ENCODE measurements at places on chromosomes 6 and 20.

DNA sequence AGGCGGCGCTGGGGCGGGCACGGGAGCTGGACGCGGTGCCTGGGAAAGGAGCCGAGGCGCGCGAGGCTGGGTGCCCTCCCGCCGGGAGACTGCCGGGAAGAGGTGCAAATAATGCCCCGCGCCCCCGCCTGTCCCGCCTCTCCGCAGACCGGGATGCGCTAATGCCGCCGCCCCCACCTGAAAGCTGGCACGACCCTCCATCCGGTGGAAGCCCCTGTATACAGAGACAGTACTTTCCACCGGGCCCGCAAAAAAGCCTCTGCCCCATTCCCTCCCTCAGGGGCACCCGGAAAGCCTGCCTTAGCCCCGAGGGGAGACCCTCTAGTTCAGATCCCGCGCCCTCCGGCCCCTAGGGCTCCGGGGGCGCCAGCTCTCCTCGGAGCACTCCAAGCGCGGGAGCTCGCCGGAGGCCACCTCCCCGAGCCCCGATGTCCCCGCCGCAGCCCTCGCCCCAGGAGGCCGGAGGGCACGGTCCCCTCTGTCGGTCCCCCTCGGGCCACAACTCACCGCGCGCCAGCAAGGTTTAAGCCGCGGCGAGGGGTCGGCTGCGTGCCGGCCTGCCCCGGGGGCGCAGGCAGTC is 1.2 kb downstream of the GRM4 start:
- DNase-seq: no peak

DNA sequence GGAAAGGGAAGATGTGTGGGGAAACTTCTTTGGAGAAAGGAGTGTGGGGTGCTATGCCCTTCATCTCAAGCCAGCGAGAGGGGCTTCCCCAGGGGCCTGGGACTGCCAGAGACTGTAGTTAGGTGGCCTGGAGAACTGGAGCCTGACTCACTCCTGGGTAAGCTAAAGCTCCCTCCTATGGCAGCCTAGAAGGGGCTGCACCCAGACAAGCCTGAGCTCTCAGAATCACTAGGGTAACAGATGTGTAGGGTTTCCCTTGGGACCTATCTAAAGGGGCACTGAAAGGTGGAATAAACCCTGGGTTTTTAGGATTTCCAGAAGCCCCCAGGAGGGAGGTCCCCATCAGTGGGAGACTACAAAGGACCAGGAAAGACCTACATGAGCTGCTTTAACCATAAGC is 1.6 kb upstream of the ARMC2 start:
- no peak for DNase-seq

GRCh38 chr20:33323236-33323635 is 40.2 kb downstream of the BPIFB1 start:
- DNase-seq: no peak

- DNase-seq: no peak
Measured at GRCh38 chr6:25342802-25343201, 63.6 kb downstream of the CARMIL1 start.

GRCh38 chr20:24134284-24134683 is 145.7 kb upstream of the GGTLC1 start:
- no peak for DNase-seq

DNA sequence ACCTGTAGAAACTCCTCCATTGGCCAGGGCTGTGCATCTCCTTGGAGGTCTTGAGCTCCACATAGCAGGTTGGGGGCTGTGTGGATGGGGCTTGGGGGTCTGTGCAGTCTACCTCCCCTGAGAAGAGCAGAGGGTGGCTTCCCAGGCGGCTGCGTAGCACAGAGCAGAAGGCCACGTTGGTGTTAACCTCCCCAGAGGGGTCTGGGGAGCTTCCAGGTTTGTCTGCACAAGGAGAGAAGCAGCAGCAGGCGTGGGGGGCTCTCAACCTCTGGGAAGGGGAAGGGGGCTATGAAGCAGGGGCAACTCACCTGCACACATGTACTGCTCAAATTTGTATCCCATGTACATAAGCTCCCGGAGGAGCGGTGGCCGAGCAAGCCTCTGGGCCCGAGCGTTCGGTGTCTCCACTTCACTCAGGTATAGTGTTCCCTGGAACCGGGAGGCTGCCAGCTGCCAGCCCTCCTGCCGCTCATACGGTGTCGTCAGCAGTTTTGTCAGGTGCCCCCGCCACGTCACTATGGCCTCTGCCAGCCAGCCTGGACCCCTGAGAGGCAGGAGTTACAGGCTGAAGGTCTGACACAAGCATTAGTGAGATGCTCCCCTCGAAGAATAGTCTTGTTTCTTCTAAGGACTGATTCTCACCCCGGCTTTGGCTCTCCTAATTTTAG is 1.2 kb downstream of the DXO start:
- DNase-seq: no peak

DNA sequence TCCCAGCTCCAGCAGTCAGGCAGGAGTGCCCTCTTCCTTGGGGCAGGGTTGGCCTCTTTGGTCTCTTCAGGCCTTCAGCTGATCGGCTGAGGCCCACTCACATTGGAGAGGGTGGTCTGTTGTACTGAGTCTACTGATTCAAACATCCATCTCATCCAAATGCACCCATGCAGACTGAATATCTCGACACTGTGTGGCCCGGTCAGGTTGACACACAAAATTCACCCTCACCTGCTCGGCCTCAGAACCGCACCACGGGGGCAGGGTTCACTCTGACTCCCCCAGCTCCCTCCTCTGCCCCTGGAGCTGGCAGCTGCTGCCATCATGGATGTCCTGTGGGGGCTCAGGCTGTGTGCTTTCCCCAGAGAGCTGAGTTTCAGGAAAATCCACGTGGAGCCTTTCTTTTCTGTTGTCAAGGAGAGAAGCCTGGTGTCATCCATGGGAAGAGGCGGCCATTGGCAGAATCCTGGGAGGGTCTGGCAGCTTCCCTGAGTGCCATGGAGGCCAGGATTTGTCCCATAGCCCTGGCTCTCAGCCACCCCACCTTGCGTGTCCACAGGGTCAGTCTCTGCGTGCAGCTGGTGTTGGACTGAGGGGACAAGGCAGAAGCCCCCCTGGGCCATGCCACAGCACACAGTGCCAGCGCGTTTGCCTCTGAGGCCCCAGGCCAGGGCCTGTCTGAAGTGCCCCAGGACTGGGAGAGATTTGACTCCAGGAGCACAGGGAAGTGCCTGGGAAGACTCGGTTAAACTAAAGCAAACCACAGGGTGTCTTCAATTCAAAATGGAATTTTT is 114.1 kb downstream of the ERMARD start:
- DNase-seq: no peak

- DNase-seq: no peak
Measured at GRCh38 chr20:3885715-3886114, 3.5 kb upstream of the PANK2 start.

DNA sequence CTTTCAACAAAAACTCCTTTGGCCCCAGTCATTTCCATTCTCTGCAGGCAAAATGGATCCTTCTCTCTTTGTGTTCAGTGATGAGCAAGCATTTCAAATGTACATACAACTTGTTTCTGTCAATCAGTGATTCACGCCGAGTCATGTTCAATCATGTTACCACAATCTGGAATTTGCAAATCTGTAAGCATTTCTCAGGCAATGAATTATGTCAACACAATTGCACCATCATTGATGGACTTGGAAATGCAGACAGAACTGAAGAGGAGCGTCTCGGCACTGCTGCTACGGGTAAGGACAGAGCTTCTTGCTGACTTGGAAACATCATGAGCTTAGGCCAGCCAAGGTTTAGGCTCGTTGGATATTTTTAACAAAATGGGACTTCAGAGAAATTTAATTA is 132.8 kb upstream of the AGPAT4 start:
- no peak for DNase-seq

DNA sequence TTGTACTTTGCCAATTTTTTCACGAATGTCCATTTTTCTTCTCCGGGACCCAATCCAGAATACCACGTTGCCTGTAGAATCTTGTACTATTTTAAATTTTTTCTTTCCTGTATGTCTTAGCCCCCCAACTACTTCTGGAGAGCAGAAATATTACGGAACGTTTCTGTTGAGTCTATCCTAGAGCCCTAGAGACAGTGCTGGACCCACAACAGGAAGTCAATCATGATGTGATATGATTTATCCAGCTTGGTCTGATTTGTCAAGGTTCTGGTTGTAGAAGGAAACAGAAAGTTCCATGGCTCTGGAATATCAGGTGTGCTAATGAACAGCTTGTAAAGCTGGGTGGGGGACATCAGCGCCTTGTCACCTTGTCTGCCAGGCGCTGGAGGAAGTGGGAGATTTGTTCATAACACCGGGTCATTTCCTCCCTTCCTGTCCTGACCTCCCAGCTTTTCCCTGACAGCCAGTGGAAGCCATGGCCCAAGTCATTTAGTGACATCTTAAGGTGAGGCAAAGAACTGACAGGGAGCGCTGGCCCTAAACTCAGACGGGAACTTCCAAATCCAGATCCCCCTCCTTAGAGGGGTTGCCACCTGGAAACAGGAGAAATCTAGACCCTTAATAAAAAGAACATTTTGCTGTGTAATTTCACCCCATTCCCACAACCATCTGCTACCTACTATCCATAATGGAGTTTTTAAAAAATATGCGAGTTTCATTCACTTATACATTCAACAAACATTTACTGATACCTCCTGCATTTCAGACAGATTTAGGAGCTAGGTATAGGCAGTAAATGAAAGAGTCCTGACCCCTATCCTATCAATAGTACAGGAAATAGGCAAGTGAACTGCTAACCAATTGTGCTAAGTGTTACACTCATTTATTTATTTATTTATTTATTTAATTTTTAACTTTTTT is 130.5 kb downstream of the ZFP64 start:
- no peak for DNase-seq

DNA sequence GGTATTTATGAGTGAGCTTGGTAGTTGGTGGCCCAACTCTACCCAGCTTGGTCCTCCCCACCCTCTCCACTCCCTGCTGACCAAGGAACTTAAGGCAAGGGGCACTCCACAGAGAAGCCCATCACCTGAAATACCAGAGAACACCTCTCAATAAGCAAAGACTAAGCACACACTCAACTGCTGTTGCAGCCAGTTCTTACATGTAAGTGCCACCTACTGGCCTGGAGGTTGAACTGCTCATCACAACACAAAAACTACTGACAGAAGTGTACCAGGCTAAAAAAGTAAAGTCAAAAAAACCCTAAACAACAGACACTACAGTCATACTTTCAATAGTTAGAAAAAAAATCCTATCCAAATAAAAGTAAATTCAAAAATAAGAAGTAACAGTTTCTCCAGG is 146.2 kb downstream of the FAM83B start:
- no peak for DNase-seq
